ENCODE measurements at places on chromosomes 7 and 10. TPM values are rescaled to one million over a fixed set of nuclear protein-coding genes. Genes with fewer than 3 reads are reported as not detected.

Gene PLCE1
- 19.7 TPM for total RNA-seq

Gene LIPK
- total RNA-seq: not detected

DNA sequence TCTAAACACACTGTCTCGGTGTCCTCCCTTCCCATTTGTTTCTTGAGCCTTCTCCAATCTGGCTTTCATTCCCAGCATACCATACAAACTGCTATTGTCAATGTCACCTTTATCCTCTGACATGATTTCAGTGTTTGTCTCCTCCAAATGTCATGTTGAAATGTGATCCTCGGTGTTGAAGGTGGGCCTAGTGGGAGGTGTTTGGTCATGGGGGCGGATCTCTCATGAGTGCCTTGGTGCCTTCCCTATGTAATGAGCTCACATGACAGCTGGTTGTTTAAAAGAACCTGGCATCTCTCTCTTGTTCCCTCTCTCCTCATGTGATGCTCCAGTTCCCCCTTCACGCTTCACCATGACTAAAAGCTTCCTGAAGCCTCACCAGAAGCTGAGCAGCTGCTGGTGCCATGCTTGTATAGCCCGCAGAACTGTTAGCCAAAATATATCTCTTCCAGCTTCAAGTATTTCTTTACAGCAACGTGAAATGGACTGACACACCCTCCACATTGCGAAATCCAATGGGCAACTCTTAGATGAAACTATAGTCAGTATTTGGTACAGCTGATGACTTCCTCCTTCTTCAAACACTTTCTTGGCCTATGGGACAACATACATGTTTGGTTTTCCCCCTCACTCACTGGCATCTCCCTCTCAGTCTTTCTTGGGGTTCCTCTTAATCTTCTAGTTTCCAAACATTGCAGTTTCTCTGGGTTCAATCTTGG lies 27.8 kb downstream of the RNLS start:
- no peak for DNase-seq

DNA sequence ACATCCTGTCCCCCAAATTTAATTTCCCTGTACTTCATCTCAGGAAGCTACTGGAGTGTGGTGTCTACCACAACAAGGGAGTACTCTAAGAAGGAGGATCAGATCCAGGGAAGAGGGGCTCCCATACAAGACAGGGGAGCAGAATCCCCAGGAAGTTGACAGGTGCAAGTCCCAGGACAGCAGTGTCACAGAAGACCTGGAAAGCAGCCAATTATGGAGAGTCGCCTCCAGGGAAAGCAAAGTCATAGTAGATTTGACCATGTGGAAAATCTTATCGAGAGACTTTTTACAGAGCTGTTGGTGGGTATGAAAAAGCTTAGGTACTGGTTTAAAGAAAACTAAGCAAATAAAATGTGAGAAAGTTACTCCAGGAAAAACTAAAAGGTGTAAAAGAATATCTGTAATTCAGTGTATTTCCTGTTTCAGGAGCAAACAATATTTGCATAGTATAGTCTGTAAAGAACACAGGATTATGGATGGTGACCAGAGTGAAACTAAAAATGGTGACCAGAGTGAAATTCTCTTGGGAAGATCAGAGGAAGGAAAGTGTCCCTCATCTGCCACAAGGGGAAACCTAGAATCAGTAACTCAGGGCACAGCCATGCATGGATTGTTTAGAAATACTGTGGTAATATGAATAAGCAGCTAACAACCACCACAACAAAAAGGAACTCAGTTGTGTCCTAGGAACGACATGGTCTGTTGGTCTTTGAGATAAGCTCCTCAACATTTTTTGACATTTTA lies 44.5 kb downstream of the LANCL2 start:
- peak; percentile 76 for DNase-seq

DNA sequence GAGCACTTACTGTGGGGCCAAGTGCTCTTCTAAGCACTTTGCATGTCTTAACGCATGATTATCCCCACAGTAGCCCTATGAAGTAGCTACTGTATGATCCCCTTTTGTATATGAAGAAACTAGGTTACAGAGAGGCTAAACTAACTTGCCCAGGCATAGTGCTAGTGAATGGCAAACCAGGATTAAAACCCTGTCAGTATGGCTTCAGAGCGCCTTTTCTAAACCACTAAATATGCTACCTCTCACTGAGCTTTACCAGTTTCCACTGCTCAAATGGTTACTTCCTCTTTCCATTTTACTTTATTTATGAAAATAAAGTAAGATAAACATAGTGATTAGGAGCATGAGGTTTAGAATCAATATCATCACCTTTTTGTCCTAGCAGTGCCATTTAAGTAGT lies 73.6 kb downstream of the PODXL start:
- DNase-seq: no peak

GRCh38 chr7:8109196-8110022 lies 140.8 kb downstream of the GLCCI1 start:
- DNase-seq: no peak

GRCh38 chr7:114799628-114800028 lies 122.3 kb upstream of the MDFIC start:
- no peak for DNase-seq

DNA sequence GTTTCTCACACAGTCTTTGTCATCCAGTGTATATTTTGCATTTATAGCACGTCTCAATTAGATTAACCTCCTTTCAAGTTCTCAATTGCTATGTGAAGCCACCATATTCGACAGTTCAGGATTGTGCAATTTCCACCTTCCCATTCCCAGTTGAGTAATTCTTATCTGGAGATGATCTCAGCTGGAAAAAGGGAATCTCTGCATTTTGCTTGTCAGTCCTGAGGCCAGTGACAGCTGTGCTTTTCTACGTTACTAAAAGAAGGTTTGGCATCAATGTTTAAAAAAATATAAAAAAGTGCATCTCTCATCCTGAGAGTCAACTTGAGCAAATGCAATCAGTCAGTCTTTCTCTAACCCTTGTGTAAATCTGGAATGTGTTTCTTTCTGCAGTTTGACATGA lies 247.7 kb downstream of the PRKG1 start:
- no peak for DNase-seq
